ENCODE measurements at places on chromosomes 1 and 21.

DNA sequence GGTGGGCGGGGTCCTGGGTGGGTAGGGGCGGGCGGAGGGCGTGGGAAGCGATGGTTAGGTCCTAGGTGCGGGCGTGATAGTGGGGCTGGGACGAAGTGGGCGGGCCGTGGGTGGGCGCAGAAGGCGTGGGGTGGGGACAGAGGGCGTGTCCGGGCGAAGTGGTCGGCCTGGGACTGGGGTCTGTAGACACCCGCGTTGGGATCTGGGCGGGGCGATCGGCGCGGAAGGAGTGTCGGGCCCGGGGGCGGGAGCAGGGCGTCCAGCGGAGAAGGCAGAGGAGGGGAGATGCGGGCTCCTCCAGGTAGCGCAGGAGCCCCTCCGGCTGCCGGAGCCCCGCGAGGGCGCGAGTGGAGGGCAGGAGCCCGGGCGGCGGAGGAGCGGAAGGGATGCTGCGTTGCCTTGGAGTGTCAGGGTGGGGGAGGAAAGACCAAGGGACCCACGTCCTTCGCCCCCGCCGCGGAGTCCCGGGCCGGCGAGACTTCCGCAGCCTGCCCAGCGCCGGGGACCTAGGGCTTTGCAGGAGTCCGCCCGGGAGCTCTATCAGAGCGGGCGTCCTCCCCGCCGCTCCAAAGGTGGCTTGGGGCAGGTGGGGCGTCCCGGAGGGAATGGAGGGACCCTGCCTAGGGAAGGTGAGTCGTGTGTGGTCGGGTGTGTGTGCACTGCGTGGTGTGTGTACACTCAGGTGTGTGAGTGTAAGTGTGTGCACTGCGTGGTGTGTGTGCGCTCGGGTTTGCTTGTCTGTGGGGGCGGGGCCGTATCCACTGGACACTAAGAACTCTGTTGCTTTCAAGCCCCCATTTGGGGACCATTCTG lies 27.0 kb upstream of the PRSS38 start:
- peak; percentile 32 for DNase-seq

DNA sequence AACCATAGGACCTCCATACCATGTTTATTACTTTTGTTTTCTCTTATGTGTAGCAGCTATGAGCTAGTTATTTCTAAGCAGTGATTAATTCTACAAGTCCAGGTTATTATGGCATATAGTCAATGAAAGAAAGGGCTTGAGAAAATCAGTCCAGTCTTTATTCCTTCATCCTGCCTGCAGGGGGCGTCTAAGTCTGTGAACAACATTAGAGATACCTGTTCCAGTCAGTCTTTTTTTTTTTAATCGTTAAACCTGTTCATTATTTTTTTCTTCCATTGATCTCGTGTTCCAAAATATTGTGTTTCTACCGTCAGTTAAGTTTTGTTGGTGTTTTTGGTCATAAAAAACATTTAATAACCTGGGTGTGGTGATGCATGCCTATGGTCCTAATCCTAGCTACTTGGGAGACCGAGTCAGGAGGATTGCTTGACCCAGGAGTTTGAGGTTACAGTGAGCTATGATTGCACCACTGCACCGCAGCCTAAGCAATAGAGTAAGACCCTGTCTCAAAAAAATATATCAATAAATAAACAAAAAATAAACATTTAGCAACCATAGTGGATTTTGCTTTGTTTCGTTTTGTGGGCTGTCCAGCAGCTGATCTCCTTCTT lies 29.4 kb upstream of the CD2 start:
- DNase-seq: peak; percentile 85

DNA sequence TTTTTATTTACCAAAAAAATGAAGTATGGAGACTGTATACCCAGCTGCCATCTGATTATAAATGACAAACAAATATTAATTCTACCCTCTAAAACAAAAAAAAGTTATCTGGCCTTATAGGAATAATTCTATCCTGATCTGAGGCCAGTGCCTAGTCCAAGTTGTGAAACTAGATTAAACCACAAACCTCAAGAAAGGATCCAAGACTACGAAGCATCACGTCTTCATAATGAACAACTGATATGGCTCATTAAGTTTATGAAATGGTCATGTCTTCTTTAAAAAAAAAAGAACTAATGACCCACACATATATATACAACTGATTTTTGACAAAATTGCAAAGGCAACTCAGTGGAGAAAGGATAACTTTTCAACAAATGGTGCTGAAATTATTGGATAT lies 32.4 kb upstream of the CTTNBP2NL start:
- no peak for DNase-seq

DNA sequence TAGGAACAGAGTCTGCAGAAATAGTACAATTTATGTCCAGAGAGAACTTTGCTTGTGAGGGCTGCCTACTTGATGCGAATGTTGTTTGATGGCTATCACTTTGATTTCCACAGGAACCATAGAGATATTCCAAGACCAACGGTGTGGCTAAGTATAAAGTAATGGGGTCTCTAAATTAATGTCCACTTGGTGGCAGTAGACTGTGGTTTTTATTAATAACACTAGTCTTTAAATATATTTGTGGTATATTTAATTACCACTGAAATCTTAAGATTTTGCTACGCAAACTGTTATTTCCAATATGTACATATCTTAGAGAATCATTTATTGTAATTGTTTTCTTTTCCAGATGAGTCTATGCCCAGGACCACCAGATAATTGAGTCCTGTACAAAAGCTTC lies 647.9 kb downstream of the PLA2G4A start:
- DNase-seq: no peak

DNA sequence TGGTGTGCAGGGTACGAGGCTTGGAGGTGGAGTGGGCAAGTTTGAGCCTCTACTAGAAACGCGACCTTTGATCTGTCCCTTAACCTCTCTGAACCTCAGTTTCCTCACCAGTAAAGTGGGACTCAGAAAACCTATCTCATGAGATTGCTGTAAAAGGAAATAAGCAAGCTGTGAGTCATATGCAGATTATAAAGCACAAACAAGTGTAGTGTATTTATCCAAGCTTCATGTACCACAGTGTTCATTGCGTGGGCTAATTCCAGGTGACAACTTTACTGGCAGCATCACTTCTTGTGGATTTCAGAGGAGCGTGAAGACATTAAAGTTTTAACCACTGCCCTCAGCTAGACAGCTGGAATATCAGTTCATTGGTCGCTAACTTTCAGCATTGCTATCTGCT lies 44.4 kb downstream of the ZNF697 start:
- DNase-seq: no peak

DNA sequence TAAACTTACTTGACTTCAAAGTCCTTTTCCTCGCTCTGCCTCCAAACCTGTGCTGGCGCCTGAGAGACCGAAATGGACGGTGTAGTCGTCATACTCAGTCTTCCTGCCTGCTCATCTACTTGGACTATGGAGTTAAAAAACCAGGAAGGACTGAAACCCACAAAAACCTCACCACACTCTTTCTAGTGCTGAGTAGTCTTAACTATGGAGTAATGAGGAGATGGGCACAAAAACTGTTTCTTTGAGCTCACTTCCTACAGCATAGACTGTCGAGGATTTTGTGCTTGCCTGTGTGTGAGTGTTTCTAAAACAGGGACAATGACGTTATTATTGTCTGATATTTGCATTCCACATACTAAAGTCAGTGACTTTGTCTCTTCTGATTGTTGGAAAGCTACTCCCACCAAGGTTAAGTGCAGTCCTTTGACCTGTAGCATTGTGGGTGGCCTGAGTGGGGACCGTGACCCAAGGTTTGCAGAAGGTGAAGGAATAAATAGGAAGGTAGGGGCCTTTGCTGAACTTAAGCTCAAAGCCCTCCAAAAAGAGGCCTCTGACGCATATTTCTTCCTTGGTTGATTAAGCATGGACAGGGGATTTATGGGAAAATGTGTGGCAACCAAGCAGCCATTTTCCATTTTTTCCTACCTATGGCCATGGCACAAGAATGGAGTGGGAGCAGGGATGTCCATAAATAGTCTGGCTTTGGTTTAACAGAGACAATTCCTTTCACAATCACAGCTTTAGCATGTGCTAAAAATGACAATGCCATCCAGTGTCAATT lies 109.6 kb downstream of the ZBTB18 start:
- no peak for DNase-seq

- DNase-seq: no peak
Measured at GRCh38 chr1:67169496-67169895, 3.2 kb downstream of the IL23R start.

DNA sequence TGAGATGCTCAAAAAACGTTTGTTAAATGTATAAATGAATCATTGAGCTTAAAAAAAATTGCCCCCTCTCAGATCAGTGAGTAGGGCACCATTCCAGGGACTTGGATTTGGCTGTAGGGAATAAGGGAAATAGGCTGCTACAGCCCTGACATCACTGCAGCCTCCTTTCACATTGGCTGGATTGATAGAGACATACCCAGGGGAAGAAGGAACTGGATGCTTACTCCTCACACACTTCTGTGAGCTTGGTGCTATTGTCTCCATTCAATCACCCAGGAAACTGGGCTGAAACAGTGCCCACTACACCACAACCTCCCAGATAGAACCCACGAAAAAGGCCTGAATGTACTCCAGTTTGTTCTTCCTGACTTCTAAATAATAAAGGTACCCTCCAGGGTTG lies 87.2 kb downstream of the TGFBR3 start:
- no peak for DNase-seq

- DNase-seq: no peak
Measured at GRCh38 chr1:220011620-220012019, 34.7 kb downstream of the EPRS1 start.

- DNase-seq: no peak
Measured at GRCh38 chr1:182217071-182217470, 155.6 kb upstream of the ZNF648 start.

DNA sequence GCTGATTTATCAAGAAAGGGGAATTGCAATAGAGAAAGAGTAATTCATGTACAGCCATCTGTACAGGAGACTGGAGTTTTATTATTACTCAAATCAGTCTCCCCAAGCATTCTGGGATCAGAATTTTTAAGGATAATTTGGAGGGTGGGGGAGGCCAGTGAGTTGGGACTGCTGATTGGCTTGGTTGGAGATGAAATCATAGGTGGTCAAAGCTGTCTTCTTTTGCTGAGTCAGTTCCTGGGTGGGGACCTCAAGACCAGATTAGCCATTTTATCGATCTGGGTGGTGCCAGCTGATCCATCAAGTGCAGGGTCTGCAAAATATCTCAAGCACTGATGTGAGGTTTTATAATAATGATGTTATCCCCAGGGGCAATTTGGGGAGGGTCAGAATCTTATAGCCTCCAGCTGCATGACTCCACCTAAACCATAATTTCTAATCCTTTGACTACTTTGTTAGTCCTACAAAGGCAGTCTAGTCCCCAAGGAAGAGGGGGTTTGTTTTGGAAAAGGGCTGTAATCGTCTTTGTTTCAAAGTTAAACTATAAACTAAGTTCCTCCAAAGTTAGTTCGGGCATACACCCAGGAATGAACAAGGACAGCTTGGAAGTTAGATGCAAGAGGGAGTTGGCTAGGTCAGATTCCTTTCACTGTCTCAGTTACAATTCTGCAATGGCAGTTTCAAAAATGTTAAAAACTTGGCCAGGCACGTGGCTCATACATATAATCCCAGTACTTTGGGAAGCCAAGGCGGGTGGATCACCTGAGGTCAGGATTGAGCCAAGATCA lies 16.9 kb upstream of the RAB3B start:
- DNase-seq: no peak

GRCh38 chr1:185488808-185489207 lies 171.8 kb upstream of the IVNS1ABP start:
- no peak for DNase-seq

DNA sequence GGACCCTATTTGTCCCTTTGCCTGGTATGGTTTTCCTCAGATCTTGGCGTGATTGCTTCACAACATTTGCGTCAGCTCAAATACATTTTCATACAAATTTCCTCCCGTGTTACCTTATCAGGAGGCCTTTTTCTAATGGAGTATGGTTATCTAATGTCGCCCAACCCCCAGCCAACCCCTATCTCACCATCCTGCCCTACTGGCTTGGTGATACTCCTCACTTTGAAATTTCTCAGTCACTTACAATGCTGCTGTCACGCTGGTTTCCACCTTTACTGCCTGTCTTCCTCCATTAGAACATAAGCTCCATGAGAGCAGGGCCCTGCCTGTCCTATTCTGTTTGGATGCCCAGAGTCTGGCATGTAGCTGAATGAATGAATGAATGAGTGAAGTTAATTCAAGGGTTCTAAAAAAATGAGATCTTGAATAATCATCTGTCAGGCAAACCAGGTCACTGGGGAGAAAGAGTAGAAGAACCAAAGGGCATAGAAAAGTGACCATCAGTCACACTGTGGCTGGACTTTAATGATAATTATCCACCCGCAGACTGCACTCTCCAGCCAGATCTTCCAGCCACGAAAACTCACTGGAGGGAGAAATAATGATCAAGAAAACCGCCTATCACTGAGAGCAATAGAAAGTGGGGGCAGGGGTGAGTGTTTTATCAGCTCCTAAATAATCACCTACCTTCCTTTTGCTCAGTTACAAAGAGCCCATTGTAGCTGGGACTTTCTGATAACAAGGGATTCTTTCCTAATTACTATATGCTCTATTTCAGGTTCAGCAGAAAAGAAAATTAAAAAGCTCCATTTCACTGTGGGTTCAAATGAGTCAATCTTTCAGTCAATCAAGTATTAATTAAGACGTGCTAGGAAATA lies 21.3 kb downstream of the KIAA0040 start:
- DNase-seq: no peak

DNA sequence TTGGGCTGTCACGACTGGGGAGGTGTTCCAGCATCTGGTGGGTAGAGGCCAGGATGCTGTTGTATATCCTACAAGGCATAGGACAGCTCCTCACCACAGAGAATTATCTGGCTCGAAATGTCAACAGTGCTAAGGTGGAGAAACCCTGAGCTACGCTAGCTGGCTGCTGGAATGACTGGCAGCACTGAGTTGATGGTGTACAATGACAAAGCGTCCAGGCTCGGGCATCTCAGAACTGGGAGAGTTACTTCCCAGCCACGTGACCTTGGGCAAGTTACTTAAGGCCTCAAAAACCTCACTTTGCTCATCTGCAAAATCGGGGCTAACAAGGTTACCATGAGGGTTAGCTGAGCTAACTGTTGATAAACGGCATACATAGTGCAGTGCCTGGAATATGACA lies 35.4 kb downstream of the GPR161 start:
- DNase-seq: no peak

- DNase-seq: no peak
Measured at GRCh38 chr1:95095833-95096217, 21.3 kb upstream of the TLCD4 start.

DNA sequence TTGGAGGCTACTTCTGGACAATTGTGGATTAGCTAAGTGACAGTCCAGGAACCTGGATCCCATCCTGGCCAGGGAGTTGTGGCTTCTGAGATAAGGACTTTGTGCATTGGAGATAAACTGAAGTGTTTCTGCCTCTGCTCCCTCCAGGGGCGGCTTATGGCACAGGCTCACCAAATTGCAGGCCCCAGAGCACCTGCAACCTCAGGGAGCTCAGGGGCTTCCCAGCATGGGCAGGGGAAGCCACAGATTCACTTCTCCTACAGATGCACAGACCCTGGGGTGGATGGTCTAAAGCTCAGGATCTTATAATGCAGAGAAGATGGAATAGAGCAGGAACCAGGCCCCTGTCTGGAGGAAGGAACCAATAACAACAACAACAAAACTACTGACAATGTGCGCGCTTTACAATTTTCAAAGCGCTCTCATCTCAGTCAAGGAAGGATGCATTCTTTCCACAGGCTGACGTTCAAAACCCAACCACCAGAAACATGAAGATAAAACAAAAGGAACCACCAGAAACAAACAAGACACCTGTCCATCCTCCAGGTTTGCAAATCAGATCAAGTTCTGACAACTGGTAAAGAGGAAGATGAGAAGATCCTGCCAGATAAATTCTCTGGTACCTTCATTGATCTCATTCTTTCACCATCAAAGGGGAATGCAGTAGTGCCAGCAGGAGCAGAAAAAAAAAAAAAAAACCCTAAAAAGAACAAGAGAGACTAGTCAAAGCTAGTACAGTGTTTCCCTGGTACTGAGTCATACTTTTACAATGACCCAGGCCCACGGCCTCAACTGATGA lies 121.0 kb upstream of the IRF2BP2 start:
- DNase-seq: peak; percentile 42

Data from activated CD8-positive, alpha-beta memory T cell treated with anti-CD3 and anti-CD28 coated beads, Interleukin-2, amount 50 U/mL, for 4 hours (primary cell).